ENCODE measurements at places on chromosomes 6 and 20.

GRCh38 chr6:90490030-90490716 lies 96.7 kb downstream of the MAP3K7 start:
- no peak for DNase-seq

- DNase-seq, result no peak
These were observed 151.5 kb downstream of the BTBD3 start for GRCh38 chr20:12069181-12069580.

GRCh38 chr20:51376111-51376510 lies 166.4 kb downstream of the NFATC2 start:
- DNase-seq, result no peak

GRCh38 chr6:71489736-71490135 lies 201.1 kb downstream of the OGFRL1 start:
- no peak for DNase-seq

GRCh38 chr6:9732056-9732455 lies 682.8 kb downstream of the TFAP2A start:
- DNase-seq, result no peak

DNA sequence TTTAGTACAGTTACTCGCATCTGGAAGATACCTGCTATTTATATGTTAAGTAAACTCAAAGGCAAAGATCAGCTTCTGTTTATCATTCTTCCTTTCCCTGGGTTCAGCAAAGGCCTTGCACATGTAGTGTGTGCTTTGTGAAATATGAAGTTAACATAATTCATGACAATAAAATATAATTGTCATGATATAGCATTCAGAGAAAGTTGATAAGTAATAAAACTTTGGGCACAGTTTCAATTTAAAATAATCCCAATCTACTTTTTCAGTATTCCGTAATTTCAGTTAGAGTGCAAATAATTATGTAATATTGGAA lies 51.9 kb upstream of the ZNF217 start:
- no peak for DNase-seq

DNA sequence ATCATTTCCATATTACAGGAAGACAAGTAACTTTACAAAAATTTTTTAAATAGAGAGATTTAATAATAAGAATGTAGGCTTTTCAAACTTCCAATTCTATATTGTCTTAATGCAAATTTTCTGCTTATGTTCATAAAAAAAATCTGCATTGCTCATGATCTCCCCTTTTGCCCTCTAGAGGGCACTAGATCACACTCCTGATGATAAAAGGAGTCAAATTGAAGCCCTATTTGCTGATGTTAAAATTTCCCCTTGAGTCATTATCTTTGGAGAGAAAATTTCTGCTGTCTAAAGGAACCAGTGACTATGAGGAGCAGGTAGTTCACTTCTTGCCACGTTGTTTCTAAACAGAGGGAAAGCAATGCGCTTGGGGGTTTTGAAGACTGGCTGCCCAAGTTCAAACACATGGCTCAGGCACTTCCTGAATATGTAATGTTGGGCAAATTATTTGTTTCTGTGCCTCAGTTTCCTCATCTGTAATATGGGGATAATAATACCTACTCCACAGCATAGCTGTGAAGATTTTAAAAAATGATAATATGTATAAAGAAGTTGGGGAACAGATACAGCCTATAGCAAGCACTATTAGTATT lies 874.2 kb downstream of the TFAP2A start:
- peak; percentile 13 for DNase-seq

- DNase-seq, result no peak
These were observed 39.6 kb upstream of the GTSF1L start for GRCh38 chr20:43766385-43766784.

- DNase-seq, result no peak
These were observed 127.1 kb upstream of the ZFP64 start for GRCh38 chr20:52318651-52319050.

GRCh38 chr6:117078624-117079023 lies 186.7 kb upstream of the VGLL2 start:
- DNase-seq, result no peak

DNA sequence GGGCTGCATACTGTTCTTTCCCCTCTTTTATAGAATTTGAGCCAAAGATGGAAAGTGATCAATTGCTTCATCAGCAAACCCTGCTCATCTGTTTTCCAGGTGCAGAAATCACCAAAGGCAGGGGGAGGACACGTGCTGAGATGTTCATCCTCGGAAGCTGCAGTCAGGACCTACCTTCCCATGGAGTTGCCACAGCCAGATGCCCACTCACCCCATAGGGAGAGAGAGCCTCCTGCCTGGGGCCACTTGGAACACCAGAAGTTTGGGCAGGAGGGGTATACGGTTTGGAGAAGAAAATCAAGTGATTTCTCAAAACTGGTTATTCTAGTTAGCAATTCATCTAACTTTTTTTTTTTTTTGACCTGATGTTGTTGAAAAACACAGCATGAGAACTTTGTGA lies 5.3 kb upstream of the CST7 start:
- no peak for DNase-seq

GRCh38 chr6:82954937-82955577 lies 110.6 kb downstream of the UBE3D start:
- DNase-seq, result no peak

GRCh38 chr6:117613920-117614560 lies 11.7 kb upstream of the GOPC start:
- no peak for DNase-seq

GRCh38 chr20:46683939-46684750 lies 5.1 kb downstream of the TP53RK start:
- DNase-seq, result no peak

DNA sequence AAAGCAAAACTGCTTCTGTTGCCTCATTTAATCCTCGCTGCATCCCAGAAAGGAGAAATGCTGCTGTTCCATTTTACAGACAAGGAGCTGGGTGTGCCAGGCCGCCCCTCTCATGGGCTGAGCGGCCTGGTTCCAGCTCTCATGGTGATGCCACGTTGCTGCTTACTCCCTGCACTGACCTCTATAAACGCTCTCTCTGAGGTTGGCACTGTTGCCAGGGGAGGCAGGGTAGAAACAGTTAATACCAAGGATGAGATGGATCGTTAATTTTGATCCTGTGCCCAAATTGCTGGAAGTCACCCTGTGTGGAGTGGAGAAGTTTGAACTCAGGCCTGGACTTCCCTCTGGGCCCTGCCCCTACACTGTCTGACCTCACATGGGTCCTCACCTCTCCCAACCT lies 25.6 kb downstream of the SIRPA start:
- no peak for DNase-seq

DNA sequence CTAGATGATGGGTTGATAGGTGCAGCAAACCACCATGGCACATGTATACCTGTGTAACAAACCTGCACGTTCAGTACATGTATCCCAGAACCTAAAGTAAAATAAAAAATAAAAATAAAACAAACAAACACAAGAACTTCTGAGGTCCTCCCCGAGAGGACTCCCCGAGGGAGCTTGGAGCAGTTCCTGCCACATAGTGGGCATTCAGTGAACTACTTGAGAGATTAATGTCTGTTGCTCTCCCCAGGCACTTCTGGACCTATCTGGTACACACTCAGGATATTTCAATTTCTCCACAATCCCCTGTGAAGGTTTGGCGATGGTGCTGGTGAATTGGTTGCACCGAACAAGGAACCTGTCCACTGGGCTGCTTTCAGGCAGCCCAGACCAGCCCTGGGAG lies 311.2 kb downstream of the ESR1 start:
- no peak for DNase-seq

DNA sequence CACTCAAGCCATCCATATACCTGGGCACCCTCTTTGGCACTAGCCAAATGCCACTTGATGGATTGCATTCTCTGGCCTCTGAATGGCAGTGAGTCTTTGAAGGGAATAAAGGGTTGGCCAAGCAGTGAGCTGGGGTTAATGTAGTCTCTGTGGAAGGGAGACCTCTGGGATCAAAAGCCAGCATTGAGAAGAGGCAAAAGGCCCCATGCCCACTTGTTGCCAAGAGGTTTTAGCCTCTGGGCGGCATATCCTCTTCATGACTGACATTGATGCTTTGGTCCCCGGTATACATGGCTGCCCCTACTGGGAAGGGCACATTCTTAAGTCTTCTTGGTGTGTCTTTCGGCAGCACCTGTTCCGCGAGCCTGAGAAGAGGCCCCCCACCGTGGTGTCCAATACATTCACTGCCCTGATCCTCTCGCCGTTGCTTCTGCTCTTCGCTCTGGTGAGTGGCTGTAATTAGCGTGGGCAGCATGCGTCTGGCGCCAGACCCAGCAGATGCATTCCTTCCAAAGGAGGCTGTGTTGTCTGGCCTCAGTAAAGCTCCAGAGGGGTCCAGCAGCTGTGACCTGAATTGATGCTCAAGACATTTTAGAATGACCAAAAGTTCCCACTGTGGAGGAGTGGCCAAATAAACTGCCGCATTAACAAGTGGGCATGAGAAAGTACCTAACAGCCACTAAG lies 29.5 kb downstream of the GHRH start:
- DNase-seq, result no peak

- peak; percentile 9 for DNase-seq
These were observed 206.1 kb upstream of the PRDM1 start for GRCh38 chr6:105880030-105880492.

GRCh38 chr6:37793067-37793466 lies 26.5 kb upstream of the ZFAND3 start:
- no peak for DNase-seq

DNA sequence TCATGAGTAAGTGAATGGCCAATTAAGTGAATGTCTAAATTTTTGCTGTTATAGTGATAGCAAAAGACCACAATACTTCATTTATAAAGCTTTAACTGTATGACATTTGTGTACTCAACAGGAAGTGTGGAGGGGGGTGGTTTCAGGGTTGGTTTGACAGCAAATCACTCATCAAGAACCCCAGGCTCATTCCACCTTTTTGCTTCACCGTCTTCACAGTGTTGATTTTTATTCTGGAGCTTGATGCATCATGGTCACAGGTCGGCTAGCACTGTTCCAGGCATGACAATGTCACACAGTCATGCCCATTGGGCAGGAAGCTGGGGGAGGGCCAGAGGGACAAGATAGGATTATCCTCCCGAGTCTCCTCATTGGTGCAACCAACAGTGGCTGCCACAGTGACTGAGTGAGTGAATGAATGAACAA lies 75.0 kb downstream of the MDGA1 start:
- no peak for DNase-seq

GRCh38 chr6:130322673-130323268 lies 43.0 kb upstream of the TMEM200A start:
- DNase-seq, result peak; percentile 72

- DNase-seq, result no peak
These were observed 28.6 kb upstream of the MOCS1 start for GRCh38 chr6:39962831-39963230.

DNA sequence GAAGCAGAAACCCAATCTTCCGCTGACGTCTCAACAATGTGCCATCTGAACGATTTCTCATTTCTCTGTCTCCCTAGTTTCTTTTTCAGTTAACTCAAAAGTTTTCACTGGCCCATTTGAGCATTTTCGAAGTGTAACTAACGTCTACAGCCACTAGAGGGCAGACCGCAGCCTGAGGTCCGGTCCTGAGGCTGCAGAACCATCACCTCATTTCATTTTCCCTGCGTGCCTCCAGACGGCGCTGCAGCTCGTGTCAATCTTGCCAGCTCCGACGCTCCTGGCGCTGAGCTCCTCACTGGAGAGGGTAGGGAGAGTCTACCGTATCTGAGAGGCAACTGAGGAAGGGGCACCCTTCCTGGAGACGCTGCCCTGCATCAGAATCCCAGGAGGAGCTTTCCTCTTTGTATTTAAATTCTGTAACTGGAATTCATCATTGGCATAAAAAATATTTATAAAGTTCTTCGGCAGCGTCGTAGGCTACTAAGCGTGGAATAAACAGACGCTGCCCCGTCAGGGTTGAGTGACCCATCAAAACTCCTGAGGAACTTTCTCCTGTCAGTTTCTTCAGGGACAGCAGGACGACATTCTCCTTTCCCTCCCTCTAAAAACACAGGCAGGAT lies 28.5 kb upstream of the DTNBP1 start:
- DNase-seq, result peak; percentile 79

GRCh38 chr6:156427345-156427744 lies 349.8 kb upstream of the ARID1B start:
- DNase-seq, result no peak

DNA sequence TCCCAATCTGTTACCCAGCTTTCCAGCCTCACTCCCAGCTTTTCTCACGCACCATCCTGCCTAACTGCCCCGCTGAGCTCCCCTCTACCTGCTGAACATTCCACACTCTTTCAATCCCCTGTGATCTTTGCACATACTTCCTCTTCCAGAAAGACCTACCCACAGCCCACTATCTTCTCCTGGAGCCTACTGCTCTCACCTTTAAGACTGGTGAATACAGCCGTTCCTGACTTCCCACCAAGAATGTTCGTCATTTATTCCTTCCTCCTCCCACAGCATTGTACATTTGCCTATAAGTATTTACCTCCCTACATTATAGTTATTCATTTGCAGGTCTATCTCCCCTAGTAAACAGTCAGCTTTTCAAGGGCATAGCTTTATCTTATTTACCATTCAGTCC lies 61.9 kb upstream of the MBOAT1 start:
- DNase-seq, result no peak

- no peak for DNase-seq
These were observed 425.6 kb downstream of the PLCB1 start for GRCh38 chr20:8557711-8558110.

DNA sequence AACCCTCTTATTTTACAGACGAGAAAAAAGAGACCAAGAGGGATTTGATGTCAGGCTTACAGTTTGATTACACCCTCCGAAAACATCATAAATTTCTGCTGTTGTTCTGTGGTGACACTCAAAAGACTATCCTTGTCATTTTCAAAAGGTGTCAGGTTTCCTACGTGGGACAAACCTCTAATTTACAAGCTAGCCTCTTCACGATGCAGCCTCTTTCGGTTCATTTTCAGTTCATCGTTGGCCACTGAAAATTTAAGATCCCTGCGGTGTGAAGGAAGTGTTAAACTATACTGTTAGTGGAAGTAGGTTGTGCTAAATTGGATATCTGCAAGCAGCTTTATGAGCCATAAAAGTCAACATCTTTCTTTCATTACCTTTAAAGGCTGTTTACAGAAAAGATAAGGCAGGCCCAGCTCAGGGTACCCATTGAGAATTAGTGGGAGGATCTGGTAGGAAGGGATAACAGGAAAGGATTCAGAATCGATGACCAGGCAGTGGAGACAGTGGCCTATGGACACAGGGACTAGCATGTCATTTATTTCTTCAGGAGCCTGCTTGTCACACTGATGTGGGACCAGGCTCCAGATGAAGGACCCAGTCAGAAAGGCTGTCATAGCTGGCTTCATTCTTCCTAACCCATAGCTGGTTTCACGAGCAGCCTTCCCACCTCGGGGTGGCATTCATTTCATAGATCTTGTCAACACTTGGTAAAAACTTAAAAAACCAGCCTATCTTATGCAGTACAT lies 329.1 kb upstream of the SOX4 start:
- no peak for DNase-seq

GRCh38 chr20:833121-833449 lies 430 bp upstream of the FAM110A start:
- no peak for DNase-seq

GRCh38 chr6:27890445-27891319 lies 21.5 kb downstream of the OR2B2 start:
- DNase-seq, result peak; percentile 89

- no peak for DNase-seq
These were observed 35.5 kb upstream of the FOXC1 start for GRCh38 chr6:1574083-1574761.

- no peak for DNase-seq
These were observed 587.9 kb upstream of the FLRT3 start for GRCh38 chr20:14925300-14925699.

GRCh38 chr6:90581146-90581545 lies 5.7 kb downstream of the MAP3K7 start:
- DNase-seq, result no peak

- no peak for DNase-seq
These were observed 1.1 kb upstream of the BEND6 start for GRCh38 chr6:56953597-56954402.

- peak; percentile 41 for DNase-seq
These were observed 1.3 kb downstream of the SLA2 start for GRCh38 chr20:36644706-36645095.

- no peak for DNase-seq
These were observed 303.6 kb upstream of the POU3F2 start for GRCh38 chr6:98530732-98531131.

Data from CD4-positive, alpha-beta T cell treated with Interleukin-15 for 4 hours (primary cell).